Chondrocyte (in vitro differentiated cells): ENCODE measurements at places on chromosomes 6 and 20.
A peak's percentile ranks its signal among the peaks of the same experiment; 100 is the strongest.

DNA sequence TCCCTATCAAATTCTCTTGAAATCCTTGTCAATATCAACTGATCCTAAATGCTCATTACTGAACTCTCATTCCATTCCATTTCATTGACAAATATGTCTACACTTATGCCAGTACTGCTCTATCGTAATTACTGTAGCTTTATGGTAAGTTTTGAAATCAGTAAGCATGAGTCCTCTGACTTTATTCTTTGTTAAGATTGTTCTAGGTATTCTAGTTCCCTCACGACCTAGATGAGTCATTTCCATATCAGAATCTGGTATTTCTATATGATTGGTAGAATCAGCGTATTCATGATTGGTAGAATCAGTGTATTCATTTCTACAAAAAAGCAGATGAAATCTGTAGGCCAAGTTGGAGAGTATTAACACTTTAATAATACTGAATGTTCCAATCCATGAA is 318.6 kb upstream of the RUNX2 start:
- no peak for DNase-seq

DNA sequence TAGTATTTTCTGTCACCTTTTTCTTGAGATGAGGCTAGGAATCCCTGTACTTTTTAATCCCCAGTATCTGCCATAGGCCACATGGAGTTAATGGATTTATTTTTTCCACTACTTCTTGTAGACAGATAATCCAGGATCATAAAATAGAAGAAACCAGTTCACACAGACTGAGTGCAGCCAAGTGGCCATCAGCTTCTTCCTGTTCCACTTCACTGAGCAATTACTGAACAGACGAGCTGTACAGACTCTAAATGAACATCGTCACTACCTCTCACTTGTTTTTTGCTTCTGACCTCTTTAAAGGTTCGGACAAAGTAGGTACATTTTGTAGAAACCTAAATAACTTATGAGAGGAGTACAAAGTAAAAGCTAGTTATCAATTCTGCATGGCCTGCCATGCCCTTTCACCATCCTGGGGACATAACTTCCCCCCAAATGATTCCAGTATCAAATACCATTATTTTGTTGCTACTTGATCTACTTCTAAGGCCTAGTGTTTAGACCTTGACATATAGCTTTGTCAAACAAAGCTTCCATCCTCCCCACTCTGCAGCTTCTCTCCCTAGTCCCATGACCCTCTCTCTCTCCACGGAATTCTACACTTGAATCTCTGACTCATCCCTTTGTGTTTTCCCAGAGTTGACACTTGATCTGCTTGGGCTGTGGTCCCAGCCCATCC is 34.4 kb upstream of the ARHGAP18 start:
- no peak for DNase-seq

DNA sequence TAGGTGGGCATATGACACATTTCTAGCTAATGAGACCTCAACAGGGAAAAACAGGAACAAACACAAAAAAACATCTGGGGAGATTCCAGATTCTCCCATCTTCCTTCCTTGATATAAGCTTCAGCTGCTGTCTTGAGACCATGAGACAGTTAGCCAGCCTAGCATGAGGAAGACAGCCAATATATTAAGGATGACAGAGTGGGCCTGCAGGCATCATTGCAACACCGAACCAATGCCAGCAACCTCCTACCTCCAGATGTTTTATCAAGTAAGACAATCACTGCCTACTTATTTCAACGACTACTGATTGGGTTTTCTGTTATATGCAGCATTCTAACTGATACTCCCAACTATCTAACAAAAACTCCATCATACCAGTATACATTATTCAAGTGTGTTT is 119.0 kb downstream of the ISM1 start:
- DNase-seq = no peak

DNA sequence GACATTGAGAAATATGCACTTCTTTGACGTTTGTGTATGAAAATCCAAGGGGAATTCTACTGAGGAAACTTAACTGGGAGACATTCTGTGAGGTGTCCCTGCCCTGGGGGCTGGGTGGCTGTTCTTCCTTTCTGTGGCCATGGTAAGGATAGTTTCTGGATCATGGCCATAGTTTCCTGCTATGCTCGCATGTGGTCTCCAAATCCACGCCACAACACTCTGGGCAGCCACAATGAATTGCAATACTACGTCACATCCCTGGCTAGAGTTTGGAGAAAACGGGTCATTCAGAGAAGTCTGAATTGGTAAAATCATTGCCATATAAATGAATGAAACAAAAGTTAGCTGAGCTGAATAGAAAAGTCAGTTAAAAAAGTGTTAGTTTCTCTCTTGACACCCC is 230.6 kb downstream of the UTRN start:
- DNase-seq = no peak

DNA sequence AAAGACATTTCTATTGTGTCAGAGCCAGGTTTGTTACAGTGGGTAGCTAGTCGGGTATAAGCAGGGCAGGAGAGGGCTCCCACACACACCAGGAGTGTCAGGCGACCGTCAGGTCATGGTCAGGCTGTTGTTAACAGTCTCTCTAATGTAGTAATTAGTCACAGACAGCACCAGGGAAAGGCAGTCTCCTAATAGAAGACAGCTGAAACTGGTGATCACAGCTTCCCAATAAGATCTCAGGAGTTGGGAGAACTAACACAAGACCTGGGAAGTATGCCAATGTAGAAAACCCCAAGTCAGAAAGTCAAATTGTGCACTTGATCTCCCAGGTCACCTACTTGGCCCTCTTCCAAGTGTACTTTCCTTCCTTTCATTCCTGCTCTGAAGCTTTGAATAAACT is 53.0 kb upstream of the GPR6 start:
- DNase-seq = no peak

- no peak for DNase-seq
Measured at GRCh38 chr6:138031850-138032249, 75.4 kb downstream of the PERP start.

GRCh38 chr20:39878809-39879208 is 810.2 kb downstream of the MAFB start:
- no peak for DNase-seq

DNA sequence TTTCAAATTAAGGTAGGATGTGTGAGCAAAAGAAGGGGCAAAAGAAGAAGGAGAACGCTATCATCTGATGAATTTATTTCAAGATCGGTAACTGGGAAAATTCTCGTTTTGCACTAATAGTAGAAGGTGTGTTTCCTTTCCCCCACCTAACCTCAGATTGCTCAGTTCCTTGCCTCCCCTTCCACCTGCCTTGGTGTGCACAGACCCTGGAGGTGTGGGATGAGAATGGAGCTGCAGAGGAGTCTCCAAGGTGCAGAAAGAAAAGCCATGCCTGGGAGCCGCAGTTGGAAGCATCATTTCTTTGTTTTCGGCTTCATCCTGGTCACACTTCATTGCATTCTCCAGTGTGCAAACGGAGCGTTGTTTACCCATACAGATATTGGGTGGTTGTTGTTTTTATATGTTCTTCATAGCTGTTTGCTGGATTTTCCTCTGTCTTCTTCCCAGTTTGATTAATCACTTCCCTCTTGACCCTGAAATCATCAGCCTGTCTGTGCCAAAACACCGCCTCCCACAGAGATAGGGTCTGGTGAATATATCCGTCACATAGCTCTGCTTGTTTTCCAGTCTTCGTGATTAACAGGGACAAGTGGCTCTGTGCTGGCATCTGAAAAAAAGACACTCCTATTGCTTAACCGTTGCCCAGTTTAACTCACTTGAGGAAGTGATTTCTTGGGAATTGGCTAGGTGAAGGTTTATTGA is 40.2 kb upstream of the NEDD9 start:
- no peak for DNase-seq

- no peak for DNase-seq
Measured at GRCh38 chr6:3165631-3166534, 8.5 kb upstream of the TUBB2A start.

- no peak for DNase-seq
Measured at GRCh38 chr6:731924-732323, 39.0 kb upstream of the EXOC2 start.

GRCh38 chr6:51494342-51494741 is 593.1 kb downstream of the PKHD1 start:
- no peak for DNase-seq

GRCh38 chr6:34638834-34639736 is 57.5 kb downstream of the ILRUN start:
- no peak for DNase-seq

GRCh38 chr6:80335121-80335531 is 228.7 kb downstream of the BCKDHB start:
- no peak for DNase-seq

DNA sequence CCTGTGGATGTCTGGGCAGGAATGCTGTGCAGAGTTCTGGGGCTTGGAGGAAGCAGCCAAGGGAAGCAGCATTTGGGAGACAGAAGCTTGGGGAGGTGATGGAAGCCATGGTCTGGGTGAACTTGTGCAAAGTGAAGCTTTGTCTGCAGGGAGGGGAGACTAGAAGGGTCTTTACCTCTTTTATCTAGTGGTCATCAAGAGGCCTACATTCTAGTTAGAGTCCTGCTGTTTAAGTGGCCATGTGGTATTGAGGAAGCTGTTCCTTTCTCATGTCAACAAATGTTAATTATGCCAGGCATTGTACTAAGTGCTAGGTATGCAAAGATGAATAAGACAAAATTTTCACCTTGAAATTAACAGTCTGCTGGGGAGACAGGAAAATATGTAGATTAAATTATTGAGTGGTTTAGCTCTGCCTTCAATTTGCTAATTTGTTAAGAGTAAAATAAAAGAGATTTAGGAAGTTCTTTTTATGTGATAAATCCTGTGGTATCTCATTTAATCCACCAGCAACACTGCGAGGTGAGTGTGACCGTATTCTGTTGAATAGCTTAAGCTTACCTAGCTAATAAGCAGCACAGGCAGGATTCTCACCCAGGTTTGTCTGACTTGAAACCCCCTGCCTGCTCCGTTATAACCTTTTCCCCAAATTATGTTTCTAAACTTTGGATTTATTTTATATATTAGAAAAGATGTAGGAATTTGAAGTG is 43.1 kb downstream of the ARID1B start:
- DNase-seq = no peak

- DNase-seq = no peak
Measured at GRCh38 chr20:56195946-56196345, 52.6 kb upstream of the MC3R start.

- no peak for DNase-seq
Measured at GRCh38 chr6:76495909-76496308, 423.4 kb upstream of the IMPG1 start.

GRCh38 chr6:125363039-125363823 is 61.5 kb upstream of the HDDC2 start:
- DNase-seq = peak; percentile 90

DNA sequence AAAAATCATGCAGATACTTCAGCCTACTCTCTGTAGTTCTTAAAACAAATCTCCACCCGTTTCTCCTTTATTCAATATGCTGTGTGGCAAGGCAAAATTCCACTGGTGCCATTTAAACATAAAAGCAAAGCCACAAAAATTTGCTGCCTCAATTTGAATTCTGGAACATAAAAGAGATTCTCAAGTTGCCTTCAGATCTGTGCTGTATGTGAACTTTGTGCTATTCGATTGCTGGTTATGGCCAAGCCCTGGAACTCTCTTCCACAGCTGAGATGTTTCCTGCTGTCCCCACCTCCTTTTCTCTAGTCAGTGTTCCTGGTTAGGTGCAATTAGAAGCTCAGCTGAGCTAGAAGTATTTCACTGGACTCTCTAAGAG is 395.3 kb upstream of the BTBD3 start:
- no peak for DNase-seq

DNA sequence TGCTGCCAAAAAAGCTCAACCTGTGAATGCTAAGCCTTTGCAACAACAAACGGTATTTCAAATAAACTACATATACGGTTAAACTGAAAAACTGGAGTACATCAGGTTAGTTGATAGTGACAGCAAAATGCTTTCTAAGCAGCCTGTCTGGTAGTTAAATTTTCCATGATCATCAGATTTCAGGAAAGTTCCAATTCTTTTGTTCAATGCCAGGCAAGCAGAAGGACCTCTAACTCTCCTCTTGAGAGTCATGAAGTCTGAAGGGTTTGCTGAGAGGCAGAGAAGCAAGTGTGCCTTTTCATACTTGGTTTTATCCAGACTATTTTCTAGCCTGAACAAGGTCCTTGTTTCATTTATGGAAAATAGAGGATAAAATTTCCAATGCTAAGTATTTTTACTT is 4.5 kb downstream of the FLRT3 start:
- no peak for DNase-seq

GRCh38 chr6:136225496-136225895 is 24.6 kb downstream of the MTFR2 start:
- no peak for DNase-seq

- DNase-seq = no peak
Measured at GRCh38 chr6:42150254-42150653, 7.8 kb upstream of the C6orf132 start.

GRCh38 chr20:20353576-20353975 is 14.3 kb upstream of the INSM1 start:
- no peak for DNase-seq

DNA sequence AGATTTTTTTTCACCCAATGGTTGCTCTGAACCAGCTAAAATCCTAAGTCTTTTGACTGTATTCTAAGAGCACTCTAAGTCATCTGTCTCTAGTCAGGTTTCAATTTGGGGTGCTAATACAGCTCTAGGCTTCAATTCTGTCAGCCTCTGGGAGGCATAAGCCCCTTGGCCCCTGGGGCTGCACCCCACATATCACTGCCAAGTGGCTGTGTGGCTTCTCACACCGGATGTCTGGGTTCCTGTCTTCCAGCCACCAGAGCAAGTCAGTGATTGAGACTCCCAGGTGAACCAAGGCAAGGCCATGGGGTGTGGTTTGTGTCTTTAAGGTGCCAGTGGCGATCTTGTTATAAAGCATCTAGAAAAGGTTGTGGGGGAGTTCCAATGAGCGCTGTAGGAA is 136.5 kb downstream of the TMEM242 start:
- DNase-seq = no peak

GRCh38 chr6:36839749-36840431 is 646 bp upstream of the CPNE5 start:
- DNase-seq = no peak

DNA sequence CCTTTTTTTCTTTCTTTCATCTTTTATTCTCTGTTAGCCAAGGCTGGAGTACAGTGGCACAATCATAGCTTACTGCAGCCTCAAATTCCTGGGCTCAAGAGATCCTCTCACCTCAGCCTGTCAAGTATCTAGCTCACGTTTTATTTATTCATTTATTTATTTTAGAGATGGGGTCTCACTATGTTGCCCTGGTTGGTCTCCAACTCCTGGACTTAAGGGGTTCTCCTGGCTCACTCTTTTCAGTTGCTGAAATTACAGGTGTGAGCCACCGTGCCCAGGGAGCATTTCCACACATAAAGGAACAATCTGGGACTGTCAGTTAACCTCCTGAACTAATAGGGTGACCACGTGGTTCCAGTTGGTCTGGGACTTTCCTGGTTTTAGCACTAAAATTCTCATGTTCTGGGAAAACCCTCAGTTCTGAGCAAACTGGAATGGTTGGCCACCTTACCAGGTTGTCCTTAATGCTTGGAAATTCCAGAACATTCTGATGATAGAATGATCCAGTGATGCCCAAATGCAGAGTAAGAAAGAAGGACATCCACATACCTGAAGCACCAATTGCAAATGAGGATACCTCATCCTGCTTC is 105.5 kb upstream of the ZNF217 start:
- no peak for DNase-seq
